ENCODE measurements at places on chromosomes 12 and 14.

- no peak for DNase-seq
Measured at GRCh38 chr12:88752183-88752582, 171.9 kb upstream of the KITLG start.

DNA sequence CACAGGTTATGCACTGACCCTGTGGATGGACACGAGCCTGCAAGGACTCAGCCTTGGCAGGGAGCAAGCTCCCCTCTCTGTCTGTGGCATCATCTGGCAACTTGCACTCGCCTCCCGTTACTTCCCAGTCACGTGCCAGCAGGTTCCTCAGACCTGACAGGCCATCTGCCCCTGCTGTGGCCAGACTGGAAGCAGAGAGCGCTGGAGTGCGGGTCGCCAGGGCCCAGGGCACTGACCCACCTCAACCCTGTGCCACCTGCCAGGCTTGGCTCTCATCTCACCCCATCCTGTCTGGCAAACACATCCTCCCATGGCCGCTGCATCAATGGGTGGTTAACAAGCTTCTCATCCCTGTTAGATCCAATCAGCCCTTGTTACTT is 28.4 kb downstream of the SLC6A12 start:
- DNase-seq = no peak

DNA sequence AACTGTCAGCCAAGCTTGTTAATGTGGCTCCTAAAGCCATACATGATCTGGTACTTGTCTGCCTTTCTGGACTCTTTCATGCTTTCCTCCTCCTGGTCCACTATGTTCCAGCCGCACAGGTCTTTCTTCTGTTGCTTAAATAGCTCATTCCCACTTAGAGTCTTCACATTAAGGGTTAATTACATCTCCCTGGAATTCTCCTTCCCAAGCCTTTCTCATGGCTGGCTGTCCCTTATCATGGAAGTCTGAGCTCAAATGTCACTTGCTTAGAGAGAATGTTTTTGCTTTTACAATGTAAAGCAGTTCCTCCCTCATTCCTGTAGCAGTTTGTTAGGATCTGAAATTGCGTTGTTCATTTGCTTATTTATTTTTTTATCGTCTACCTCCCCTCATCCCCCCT is 199.6 kb downstream of the TRHDE start:
- DNase-seq = no peak

DNA sequence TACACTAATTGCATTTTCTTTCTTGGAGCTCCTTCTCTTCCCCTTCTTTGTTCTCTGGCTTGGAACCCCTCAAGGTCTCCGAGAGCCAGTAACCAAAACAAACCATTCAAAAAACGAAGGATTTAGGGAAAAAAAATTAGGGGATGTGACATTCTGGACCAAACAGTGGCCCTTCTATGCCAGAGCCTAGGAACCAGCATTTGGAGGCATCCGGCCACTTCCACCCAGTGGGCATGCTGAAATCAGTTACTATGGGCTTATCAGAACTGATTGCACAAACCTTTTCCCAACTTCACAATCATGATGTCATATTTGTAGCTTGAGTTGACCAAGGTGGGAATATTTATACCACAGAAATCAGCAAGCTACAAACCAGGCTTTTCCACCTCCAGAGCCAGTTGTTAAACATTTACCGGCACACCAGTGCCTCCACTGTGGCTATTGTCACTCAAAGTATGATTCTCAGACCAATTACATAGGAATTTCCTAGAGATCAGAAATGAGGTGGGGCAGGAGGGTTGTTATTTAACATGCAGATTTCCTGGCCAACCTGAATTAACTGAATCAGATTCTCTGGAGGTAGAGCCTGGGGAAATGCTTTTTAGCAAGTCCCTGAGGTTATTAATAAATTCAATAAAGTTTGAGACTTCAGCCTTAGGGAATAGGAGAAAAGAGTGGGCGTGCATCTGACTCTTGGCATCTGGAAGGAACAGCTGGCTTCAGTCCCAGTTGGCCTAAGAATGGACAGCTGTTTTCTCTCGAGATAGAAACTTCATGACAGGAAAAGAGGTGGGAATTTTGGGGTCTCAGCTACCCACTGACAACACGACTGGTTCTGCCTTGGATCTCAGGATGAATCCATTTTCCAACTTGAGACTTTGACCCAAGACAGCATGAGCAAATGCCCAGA is 273.9 kb downstream of the ZFP36L1 start:
- no peak for DNase-seq

GRCh38 chr12:108060903-108061302 is 68.2 kb upstream of the WSCD2 start:
- DNase-seq = no peak

DNA sequence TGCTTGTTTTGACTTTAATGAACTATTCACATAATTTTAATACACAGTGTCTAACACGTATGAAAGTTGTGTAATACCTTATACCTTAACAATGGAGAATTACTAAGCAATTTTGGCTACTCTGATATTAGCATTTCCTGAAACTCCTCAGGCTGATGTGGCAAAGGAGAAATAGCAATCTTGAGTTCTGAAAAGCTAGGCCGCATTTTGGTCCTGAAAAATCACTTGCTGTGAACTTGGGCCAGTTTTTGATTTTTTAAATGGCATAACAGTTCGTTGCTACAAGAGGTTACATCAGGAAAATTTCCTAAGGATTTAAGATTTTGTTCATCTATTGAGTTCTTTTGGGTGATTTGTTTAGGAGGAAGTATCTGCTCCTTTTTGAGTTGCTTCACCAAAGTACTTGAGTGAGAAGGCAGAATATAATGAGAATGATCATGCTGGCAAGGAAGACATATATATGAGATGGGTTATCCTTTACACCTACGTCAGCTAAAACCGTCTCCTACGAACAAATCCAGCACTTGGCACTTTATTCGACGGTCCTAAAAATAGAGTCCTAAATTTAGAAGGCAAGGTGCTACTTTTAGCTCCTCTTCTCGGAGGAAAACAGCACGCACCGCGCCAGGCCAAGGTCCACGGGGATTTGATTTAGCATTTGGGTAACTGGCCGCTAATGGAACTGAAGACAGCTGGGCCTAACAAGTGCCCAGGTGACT is 32.2 kb downstream of the MIA2 start:
- peak; percentile 46 for DNase-seq

DNA sequence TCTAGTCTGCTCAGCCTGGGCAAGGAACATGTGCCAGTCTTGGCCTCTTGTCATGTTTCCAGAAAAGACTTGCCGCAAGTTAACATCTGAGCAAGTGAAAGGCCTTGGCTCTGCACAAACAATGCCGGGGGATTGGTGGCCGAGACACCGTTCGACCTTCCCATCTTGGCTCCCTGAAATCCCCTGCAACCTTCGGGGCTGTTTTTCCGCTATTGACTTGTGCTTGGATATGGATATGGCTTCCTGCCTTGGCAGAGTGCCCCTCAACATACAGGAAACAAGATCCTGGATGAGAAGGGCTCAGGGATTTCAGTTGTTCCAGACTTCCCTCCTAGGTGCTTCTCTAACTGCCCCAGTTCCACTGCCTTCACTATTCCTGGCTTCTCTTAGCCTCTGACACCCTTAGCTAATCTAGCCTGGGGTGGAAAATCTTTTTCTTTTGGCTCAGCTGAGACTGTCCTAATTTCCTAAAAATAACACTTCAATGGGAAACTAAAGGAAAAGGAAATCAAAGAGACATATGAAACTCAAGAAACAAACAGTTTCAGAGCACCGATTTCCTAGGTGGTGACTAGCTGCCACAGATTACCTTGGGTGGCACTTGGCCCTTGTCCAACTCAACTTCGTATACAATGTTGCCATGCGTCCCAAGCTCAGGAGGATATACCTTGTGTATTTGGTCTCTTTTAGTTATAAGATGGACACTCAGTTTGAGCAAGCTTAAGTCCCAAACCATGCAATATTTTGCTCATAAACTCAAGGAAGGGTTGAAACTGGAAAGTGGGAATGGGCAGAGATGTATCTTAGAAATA is 33.9 kb downstream of the RDH12 start:
- DNase-seq = no peak

GRCh38 chr14:61644834-61645233 is 50.5 kb upstream of the HIF1A start:
- no peak for DNase-seq

GRCh38 chr14:73125746-73126145 is 10.6 kb upstream of the PSEN1 start:
- no peak for DNase-seq

- DNase-seq = no peak
Measured at GRCh38 chr12:96130396-96131059, 63.6 kb upstream of the ELK3 start.

DNA sequence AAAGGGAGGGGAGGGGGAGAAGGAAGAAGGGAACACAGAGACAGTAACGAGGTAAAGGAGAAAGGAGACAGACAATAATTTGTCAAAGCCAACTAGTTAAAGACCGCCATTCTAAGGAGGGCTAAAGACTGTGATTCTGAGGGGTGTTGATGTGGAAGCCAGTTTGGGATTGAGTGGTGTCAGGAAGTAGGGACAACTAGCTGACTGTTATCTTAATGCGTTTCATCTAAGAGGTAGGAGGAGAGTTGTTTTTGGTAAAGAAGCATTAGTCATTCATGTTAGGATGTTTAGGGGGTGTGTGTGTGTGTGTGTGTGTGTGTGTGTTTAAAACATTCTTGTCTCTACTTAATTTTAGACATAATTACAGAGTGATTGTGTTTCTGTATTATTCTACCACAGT is 95.0 kb downstream of the INSM2 start:
- DNase-seq = no peak

Data from AML-193 (cell line).